ENCODE measurements at places on chromosomes 4 and X.

- DNase-seq, result no peak
These were observed 8.7 kb downstream of the SMARCAD1 start for GRCh38 chr4:94216394-94216793.

DNA sequence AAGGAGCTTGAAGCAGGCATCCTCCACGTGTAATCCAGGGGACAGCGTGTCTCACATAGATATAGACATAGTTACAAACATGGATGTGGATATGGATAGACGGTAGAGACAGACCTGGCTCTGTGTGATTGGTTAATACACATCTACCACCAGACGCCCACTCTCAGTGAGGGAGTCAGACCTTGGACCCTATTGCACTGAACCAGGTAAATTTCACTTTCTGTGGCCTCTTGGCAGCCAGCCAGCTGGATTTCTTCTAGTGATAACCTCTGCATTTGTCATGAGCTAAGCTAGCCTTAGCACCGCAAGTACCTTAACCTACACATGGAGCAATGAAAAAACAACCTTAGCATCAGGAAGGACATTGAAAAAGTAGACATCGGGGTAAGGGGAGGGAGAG lies 79.2 kb upstream of the ACSL4 start:
- no peak for DNase-seq

GRCh38 chrX:153397256-153397960 lies 3.7 kb downstream of the PNMA6E start:
- DNase-seq, result no peak

DNA sequence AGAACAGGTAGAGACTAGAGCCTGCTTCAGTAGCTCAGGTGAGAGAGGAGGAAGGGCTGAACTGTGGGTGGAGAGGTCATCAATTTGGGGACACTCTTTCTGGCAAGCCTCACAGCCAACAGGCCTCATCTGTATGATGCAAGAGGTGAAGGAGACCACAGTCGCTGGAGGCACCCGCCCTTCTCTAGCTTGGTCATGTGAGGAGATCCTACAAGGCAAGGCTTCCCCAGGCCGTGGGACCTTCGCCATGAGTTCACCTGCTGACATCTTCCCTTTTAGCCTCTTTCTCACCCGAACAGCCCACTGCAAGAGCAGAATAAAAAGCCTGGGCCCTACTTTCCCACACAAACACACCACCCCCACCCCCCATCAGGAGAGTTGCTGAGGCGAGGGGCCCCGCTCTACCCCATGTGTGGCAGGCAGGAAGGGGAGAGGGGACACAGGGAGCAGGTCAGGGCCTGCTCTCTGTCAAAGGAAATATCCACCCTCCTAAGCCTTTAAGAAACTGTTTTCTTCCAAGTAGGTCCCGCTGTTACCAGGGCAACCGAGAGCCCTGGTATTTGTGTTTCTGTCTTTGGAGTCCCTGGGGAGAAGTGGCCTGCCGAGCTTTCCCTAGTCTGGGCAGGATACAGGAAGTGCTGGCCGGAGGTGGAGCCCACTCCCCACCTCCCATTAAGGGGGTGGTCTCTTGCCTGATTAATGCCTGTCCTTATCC lies 8.1 kb downstream of the RTL5 start:
- no peak for DNase-seq

- DNase-seq, result no peak
These were observed 705.9 kb upstream of the AGA start for GRCh38 chr4:178148106-178148505.

GRCh38 chrX:154476821-154477220 lies 2.3 kb downstream of the LAGE3 start:
- DNase-seq, result no peak

Data from GM04503 (cell line).